ENCODE measurements at places on chromosomes 1 and 21. TPM values are rescaled to one million over a fixed set of nuclear protein-coding genes. Genes with fewer than 3 reads are reported as not detected.

DNA sequence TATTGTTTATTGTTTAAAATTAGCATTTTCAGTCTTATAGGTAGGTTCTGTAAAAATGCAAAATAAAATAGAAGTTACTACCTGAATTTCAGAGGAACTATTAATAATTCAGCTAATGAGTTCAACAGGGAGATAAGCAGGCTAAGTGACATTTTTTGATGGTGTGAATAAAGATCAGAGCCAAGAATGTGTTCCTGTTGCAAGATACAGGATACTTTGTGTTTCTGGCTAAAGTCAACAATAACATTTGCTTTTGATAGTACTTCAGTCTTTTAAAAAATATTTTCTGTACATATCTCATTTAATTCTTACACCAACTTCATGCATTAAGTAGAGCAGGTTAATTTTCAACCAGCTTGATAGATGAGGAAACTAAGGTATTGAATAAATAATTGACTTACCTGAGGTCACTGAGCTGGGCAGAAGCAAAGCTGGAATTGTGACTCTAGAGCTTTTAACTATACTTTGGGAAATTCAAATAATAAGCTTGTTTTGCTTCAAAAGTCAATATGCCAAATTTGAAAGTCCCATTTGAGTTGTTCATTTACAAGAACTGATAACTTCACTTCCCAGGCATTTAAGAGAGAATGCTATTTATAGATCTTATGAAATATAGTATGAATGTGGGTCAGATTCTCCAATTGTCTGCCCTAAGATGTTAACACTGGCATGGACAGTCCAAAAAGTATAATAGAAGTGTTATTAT, 6.0 kb downstream of the GORAB start:
- no peak for DNase-seq

GRCh38 chr1:10853701-10854100, 57.3 kb upstream of the CASZ1 start:
- DNase-seq: no peak

DNA sequence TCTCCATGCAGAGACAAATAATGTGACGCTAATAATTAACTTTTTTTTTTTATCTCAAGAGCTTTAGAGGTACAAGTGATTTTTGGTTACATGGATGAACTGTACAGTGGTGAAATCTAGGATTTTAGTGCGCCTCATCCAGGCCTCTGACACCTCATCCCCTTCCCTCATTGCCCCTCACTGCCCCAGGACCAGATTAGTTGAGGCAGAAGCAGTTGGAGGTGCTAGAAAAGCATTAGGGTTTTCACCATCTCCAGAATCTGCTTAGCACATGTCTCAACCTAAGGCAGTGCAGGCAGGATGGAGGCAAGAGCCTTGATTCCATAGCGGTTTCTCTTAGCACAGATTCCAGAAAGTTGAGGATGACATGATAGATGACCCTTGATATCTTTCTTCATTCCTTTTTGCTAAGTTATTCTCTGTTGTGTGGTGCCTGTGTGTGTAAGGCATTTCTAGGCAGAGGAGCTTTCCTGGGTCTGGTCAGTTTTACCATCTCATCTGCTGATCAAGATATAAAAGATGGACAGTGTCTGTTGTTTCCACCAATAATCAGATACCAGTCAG, 16.3 kb upstream of the IL10 start:
- DNase-seq: no peak

CYP4Z1 gene
- not detected for total RNA-seq

DCDC2B gene
- total RNA-seq: not detected

Measured in HT-29 (cell line).